ENCODE measurements at places on chromosomes 6 and 20. TPM values are rescaled to one million over a fixed set of nuclear protein-coding genes. Genes with fewer than 3 reads are reported as not detected.
A peak's percentile ranks its signal among the peaks of the same experiment; 100 is the strongest.

The MCM9 gene
- 11.4 TPM for total RNA-seq

The ACTL10 gene
- 0.80 TPM for total RNA-seq

The DNAAF9 gene
- 63.1 TPM for total RNA-seq

The TRIM26 gene
- total RNA-seq, result 29.7 TPM

The RBM24 gene
- total RNA-seq, result 8.3 TPM

DNA sequence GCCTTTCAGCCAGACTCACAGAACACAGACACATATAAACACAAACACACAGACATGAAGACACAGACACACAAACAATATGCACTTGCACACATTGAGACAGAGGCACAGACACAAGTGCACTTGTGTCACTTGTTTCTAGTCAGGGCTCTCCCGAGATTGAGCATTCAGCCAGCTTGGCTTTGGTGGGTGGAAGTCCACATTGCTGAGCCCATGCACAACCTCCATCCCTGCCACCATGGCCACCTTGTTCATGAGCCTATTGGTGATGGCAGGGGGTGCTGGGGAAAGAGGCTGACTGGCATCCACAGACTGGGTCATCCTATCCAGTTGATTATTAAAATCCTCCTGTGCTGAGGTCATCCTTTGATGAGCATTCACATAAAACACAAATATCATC, 11.5 kb upstream of the CST7 start:
- DNase-seq, result no peak

GRCh38 chr20:53157443-53158408, 185.6 kb downstream of the TSHZ2 start:
- peak; percentile 25 for DNase-seq

- DNase-seq, result no peak
Measured at GRCh38 chr6:232982-233640, 59.2 kb upstream of the DUSP22 start.

DNA sequence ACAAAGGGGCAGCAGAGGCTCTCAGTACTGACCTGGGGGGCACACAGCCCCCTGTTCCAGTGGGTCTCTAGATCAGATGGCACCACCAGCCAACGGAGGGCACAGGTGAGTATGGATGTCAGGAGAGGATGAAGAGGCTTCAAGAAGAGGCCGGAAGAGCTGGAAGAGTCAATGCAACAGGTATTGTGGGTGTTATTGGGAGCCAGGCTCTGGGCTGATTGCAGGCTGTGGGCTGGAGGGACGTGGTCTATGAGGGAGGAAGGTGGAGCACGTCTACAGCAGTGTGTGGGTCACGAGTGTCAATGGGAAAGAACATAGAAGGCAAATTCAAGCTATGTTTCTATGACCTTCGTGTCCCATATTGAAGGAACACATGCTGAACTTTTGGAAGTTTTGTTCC, 18.8 kb upstream of the TAGAP start:
- no peak for DNase-seq

DNA sequence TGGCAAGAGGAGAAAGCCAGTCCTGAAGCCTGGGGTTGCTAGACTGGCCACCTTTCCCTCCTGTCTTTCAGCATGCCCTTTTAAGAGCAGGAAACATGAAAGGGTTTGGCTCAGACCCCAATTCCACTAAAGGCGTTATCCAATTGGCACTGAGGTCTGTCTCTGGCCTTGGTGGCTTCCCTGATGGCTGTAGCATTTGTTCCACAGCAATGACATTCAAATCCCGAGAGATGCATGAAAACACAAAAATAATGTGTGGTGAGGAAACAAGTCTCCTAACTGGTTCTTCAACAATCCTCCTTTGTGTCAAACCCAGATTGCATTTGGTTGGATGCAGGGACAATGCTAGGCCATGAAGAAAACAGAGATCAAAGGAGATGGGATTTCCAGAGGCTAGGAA, 56.5 kb upstream of the ADTRP start:
- DNase-seq, result no peak

DNA sequence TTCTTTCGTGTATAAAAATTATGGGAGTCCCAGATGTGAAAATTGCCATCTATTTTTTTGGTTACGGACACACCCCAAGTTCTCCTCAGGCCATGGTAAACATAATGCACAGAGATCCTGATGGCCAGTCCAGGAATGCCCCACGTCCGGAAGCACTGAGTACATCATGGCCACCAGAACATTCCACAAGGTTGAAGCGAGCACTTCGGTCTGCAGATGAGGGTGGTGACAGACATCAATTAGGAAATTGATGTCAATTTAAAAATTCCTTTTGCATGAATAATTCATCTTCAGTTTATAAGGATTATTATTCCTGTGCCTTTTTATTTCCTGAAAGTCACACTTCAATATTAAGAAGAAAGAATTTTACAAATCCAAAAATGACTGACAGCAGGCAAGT, 13.2 kb upstream of the EXOC2 start:
- DNase-seq, result no peak

DNA sequence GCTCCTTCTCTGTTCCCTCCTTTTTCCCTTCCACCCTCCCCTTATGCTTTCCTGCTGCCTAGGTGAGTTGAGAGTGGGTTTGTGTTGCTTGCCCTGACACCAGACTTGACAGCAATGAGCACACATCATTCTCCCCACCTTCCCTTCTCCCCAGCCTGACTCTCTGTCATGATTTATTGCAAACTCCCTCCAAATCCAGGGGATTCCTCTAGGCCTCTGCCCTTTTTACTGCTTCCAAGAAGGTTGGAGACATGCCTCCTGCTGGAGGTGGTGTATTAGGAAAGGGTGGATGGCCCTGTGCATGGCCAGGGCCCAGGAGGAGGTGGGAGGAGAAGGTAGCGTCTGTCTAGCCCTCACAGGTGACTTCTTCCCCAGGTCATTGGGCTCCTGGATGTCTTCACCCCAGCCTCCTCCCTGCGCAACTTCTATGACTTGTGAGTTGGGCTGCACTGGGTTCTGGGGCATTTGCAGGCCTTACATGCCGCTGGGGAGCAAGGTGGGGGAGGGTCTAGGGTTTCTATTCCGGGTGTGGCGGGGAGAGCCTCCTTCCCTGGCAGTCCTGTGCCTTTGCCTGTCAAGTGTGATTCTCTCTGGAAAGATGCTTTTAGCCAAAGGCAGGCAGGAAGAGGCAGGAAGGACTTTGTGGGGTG, 2.1 kb downstream of the MAPK13 start:
- DNase-seq, result no peak

GRCh38 chr6:52183131-52183713, 3.0 kb upstream of the IL17A start:
- DNase-seq, result no peak

GRCh38 chr20:21643417-21643816, 62.0 kb upstream of the PAX1 start:
- no peak for DNase-seq

DNA sequence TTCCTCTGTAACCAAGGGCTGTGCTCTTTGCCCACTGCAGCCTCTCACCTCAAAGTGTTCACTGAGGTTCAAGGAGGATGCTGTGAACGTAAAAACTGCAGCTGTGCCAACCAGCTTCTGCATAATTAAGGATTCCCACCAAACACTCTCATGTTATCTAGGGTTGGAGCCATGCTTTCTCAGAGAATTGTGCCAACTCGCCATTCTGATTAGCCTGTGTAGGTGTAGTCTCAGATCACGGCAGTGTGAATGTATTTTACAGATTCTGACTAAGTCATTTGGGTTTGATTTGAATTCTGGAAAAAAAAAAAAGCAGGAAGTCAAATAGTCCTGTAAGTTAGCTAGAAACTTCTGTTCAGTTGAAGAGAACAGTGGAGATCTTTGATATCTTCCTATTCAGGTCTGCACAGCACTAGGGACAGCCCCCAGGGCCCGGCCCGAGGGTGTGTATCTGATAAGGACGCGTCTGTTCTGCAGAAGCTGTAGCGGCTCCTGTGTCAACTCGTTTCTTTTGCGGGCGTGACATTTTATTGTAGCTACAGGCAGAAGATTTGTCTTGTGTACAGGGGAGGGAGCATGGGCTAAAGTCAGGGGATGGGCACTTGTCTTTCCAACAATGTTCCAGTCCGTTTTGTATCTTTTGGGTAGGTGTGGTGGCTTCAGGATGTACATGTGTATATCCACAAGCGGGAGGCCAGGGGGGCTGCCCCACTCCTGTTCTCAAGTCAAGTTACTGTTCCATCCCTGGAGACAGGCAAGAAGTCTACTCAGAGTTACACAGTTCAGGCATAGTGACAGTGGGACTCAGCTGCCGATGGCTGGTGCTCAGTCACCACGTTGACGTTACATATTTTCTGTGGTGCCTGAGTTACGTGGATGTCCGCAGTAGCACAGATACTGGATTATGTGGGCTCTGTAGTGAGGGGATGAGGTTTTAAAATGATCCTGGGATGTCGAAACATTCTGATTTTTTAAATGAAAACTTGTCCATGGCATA, 12.4 kb downstream of the IRF4 start:
- no peak for DNase-seq

GRCh38 chr6:119962505-119962904, 612.9 kb upstream of the MAN1A1 start:
- no peak for DNase-seq

DNA sequence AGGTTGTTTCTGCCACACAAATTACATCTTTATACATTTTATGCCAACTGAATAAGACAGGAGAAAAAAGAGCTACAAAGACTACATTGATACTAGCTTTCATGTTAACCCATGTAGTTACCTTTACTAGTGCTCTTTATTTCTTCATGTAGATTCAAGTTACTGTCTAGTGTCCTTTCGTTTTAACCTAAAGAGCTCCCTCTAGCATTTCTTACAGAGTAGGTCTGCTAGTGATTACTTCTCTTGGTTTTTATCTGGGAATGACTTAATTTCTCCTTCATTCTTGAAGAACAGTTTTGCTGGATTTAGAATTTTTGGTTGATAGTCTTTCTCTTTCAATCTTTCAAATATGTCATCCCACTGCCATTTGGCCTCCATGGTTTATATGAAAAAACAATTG, 21.2 kb upstream of the NOP56 start:
- no peak for DNase-seq
